ENCODE measurements at places on chromosomes 6 and 20.
A peak's percentile ranks its signal among the peaks of the same experiment; 100 is the strongest.

- no peak for DNase-seq
Observed at GRCh38 chr6:108546079-108547049, 14.4 kb upstream of the FOXO3 start.

- peak; percentile 7 for DNase-seq
Observed at GRCh38 chr6:36349240-36349639, 12.6 kb upstream of the BNIP5 start.

GRCh38 chr20:22525821-22526220 lies 58.6 kb downstream of the FOXA2 start:
- DNase-seq: no peak

DNA sequence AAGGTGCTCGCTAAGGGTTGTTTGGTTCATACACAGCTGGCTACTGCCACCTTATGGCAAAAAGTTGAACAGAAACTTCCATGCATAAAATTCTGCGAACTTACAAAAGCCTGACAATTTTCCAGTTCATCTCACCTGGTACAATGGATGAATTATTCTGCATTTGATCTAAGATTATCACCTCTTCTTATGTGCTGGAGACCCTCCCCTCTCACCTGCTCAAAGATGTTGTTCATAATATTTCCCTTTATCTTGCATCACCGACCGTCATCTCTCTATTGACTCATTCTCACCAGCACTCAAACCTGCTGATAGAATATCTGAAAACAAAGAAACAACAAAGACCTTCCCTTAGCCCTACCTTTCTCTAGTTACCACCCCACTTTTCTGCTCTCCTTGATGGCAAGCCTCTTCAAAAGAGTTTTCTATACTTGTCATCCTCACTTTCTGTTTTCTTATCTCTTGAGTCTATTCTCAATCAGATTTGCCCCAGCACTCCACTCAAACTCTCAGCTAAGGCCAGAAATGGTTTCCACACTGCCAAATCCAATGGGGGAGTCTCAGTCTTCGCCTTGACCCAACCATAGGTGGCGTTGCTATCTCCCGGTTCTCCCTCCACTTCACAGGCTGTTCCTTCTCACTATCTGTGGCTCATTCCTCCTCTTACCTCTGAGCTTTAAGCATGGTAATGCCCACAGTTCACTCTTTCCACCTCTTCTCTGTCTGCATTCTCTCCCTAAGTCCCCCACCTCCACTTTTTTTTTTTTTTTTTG lies 25.8 kb downstream of the SNRNP48 start:
- DNase-seq: no peak

- no peak for DNase-seq
Observed at GRCh38 chr20:325889-326644, 715 bp downstream of the SOX12 start.

DNA sequence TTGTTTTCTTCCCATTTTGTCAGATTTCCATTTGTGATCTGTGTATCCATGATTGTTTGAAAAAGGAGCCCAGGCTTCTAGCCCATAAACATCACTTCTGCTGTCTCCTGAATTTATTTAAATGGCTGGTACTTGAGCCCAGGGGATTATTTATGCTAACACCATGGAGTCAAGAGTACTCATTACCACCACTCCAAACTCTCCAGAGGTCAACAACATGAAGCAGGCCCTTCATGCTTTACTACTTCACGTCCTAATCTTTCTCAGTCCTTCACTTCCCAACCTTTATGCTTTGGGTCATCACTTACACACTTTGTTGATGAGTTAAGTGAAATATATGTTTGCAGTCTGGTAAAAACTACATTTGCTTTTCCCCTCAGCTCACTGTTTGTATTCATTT lies 247.8 kb downstream of the BMP2 start:
- DNase-seq: no peak

GRCh38 chr20:49610691-49611538 lies 43.0 kb upstream of the PTGIS start:
- peak; percentile 56 for DNase-seq

GRCh38 chr20:17912916-17913315 lies 55.7 kb downstream of the SNX5 start:
- DNase-seq: no peak

- no peak for DNase-seq
Observed at GRCh38 chr6:142871910-142872331, 73.1 kb downstream of the HIVEP2 start.

Data from activated T-cell treated with anti-CD3 and anti-CD28 coated beads for 1 hour (primary cell).